Activated CD4-positive, alpha-beta memory T cell treated with anti-CD3 and anti-CD28 coated beads for 36 hours (primary cell): ENCODE measurements at places on chromosomes 3 and 15. TPM values are rescaled to one million over a fixed set of nuclear protein-coding genes. Genes with fewer than 3 reads are reported as not detected.

- DNase-seq, result no peak
Measured at GRCh38 chr3:11275926-11276325, 3.7 kb downstream of the ATG7 start.

- no peak for DNase-seq
Measured at GRCh38 chr15:43934480-43934879, 107.7 kb downstream of the WDR76 start.

DNA sequence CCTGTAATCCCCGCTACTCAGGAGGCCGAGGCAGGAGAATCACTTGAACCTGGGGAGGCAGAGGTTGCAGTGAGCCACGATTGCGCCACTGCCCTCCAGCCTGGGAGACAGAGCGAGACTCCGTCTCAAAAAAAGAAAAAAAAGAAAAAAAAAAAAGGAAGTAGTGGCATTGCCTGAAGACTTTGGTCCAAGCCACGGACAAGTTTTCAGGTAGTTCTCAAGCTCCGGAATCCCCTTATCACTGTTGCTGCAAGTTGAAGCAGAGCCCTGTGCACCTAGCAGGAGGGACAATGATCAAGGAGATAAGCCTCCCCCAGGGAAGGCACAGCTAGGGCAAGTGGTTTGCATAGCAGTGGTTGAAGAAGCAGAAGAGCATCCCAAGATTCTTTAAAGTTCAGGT lies 97.6 kb downstream of the MEX3B start:
- no peak for DNase-seq

DNA sequence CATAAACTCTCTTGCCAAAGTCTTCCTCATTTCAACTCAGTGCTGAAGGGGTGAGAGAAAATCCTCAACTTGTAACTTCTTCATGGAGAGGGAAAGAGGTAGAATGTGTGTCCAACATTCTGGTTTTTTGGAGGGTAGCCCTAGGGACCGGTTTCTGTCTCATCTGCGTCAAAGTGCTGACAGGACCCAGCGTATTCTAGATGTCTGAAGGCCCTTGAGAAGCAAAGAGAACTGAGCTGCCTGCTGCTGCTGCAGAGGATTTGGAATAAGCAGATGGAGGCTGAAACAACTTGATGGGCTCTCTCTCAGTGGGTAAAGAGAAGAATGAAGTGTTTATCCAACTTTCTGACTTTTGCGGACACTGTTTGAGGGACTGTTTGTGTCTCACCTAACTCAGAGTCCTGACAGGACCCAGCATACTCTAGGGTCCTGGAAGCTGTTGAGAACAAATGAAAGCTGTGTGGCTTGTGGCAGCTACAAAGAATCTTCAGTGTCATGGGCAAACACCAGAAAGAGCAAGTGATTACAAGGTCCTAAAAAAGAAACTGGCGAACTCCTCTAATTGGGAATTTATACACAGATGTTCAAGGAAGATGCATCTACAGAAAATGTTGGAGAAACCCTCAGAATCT lies 174.4 kb downstream of the SI start:
- no peak for DNase-seq

GRCh38 chr15:92846741-92847140 lies 53.4 kb upstream of the CHD2 start:
- DNase-seq, result no peak

DNA sequence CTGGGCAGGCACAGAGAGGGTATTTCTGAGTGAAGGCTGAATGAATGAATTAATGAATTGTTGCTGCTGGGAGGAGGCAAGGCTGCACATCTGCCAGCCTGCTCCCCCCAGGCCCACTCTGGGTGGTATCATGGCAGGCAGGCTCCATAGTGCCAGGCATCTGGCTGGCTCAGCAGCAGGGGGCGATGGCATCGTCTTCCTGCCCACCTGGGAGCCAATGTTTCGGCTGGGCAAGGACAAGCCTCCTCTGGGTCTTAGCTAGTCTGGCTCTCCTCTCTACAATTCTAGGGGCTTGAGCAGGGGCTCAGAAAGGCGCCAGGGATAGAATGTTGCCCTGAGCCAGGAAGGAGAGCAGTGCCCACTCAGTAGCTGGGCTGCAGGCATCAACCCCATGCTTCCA lies 1.7 kb upstream of the TLR9 start:
- DNase-seq, result peak; percentile 30

DNA sequence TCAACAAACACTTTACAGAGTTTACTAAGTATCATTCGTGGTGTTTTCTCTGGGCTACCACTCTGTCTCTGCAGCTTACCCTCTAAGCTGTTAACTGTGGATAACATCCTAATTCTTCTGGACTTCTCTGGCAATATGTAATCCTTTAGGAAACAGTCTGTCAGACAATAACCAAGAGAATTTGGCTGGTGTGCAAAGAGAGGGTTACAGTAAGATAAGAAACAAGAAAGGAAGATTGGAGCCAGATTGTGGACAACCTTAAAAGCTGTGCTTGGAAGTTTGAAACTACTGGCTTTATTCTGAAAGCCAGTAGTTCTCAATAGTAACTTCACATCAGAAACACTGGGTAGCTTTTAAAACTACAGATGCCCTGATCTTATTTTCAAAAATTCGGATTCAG lies 778 bp downstream of the ARL6 start:
- no peak for DNase-seq

DNA sequence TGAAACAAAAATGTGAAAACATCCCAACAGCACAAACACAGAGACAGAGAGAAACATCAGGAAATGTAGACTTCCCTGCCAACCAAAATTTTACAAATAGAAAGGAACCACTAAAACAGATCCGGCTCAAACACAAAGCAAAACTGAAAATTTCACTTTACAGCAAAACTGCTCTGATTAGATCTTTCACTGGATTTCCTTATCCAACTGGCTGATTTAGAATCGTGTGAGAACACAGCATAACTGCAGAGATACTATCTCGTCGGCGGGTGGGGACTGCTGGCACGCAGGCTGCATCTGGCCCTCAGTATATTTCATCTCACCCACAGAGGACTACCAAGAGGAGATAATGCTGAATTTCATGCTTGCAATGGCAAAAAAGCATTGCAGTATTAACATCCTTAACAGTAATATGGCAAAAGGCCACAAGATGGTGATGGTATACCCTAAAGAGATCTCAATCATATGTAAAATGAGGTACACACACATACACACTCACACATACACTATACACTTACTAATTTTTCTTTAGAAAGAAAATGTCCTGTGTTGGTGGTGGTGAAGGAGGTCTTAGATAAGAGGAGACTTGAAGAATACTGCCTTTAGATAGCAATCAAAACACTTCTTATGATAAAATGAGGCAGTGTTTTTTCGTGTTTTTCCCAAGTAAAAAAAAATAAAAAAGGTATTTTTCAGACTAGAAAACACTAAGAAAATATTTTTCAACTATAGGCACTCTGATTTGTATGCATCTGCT lies 10.6 kb upstream of the LEO1 start:
- peak; percentile 73 for DNase-seq

- no peak for DNase-seq
Measured at GRCh38 chr3:194750491-194750828, 64.8 kb downstream of the FAM43A start.

GRCh38 chr3:57877116-57877515 lies 121.0 kb downstream of the SLMAP start:
- DNase-seq, result no peak

DNA sequence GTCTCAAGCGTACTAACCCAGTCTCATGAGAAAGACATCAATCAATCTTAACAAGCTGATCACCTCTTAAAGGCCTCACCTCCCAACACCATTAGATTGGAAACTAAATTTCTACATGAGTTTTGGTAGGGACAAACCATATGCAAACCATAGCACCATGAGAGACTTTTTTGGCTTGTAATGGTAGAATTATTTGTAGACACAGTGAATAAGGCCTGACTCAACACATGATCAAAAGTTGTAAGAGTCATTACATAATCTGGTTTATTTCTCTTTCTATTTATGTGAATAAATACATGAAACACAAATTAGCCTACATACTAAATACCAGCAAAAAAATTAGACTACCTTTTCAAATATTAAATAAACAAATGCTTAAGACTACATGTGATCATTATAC lies 183.3 kb upstream of the EPHA6 start:
- no peak for DNase-seq

DNA sequence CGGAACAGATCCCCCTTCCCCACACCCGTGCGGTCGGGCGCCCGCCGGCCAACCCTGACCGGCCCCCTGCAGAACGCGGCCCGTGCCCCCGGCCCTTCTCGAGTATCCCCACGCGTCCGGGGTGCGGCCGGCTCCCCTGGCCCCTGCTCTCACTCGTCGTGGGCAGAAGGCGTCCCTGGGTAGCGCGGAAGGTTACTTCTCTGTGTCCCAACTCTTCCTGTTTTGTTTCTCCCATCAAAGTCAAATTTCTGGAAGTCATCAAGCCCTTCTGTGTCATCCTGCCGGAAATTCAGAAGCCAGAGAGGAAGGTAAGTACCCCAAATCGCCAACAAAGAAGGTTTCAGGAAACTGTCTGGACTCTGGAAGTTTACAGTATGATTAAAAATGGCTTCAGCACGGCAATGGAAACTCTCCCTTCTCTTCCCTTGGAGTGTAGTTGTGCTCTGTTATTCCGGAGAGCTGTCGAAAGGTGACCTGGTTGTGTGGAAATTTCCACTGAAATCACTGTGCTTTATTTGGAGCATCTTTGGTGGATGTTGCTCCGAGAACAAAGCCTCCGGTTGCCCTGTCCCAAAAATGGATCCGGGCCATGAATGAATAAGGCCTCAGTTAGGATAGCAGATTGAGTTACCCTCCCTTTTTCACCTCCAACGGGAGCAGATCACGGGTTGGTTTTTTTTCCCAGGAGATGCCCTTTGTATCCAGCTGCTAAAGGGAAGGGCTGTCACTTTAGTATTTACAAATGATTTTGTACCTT lies 536 bp downstream of the SEC61A1 start:
- DNase-seq, result no peak

GRCh38 chr15:31293655-31294054 lies 33.0 kb upstream of the KLF13 start:
- DNase-seq, result no peak

GRCh38 chr3:134453631-134454030 lies 32.2 kb downstream of the ANAPC13 start:
- DNase-seq, result no peak

- no peak for DNase-seq
Measured at GRCh38 chr3:194748225-194748624, 62.5 kb downstream of the FAM43A start.

DNA sequence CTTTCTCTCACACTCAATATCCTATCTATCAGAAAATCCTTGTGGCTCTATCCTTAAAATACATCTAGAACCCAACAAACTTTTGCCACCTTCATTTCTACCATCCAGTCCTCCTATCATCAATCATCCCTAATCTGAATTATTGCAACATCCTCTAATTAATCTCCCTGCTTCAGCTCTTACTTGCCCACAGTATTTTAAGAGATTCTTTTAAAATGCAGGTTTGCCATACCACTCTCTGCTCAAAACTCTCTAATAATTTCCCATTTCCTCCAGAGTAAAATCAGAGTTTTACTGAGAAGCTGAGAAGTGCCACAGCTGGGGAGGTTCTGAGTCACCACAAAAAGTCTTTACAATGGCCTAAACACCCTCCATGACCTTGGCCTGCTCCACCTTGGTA lies 234.3 kb upstream of the ZPLD1 start:
- no peak for DNase-seq

DNA sequence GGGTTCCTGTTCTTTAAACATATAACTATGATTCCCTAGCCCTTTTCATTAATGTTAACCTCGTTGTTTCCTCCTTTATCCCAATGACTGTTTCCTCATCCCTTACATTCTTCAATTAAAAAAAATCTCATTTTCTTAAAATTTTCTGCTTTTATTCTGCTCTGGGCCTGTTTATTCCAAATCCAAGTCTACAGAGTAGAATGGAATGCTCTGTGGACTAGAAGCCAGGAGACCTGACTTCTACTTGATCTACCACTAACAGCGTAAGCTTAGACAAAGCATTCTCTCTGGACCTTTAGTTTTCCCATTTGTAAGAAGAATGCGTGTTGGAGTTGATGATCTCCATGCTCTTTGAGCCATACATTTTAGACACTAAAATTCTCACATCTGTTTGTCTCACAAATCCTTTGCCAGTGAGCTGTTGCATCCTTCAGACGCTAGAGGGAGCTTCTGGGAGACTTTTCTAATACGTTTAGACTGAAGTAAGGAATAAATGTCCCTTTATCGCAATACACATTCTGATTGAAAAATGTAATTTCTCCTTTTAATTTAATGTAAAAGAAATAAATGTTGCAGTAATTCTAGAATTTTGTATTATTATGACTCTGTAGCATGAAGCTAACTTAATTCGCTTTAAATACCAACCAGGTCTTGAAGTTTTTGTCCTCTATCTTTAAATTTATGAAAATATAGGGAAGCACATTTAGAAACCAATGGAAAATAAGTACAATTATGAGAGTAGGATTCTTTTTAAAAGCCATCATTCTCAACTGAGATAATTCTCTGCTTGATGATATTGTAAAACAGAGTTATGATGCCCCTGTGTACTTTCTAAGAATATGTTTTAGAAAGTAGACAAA lies 21.7 kb upstream of the GMNC start:
- DNase-seq, result peak; percentile 31

DNA sequence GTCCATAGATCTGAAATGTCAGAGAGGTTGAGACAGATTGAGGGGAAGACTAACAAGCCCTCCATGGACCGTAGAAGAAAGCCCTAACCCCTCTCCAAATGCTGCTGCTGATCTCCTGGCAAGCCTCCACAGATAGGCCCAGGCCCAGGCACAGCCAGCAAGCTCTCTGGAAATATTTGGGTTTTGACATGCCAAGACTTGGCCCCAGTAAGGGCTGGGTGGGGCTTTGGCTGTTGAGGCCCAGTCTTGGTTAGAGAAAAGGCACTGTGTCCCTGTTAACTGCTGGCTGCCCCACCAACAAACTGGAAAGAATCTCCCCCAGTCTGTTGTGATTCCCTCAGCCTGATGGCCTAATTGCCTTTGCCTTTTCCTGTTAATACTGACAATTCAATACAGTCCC lies 208.8 kb upstream of the CTDSPL start:
- no peak for DNase-seq

DNA sequence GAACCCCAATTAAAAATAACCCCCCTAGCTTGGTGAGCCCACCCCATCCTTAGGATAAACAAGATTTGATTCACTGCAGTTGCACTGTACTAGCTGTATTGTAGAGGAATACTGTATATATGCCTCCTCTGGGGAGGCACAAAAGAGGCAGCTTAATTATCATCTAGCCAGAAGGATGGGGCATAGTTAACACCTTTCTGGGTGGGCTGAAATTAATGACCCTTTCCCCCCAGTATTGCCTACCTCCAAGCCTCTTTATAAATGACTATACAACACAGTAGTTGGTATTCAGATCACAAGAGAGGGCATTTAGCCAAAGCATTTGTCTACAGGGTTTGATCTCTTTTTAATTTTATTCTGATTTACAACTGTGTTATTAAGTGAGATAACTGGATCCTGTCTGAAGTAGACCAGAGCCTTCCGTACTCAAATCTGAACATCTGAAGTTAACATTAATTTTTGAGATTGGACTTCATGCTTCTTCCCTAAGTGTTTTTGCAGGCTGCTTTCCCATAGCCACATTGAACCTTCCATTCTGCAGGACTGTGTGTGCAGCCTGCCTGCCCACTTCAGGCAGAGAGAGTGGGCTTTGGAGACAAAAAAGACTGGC lies 807.0 kb upstream of the ARRDC4 start:
- DNase-seq, result no peak

Gene CHDH
- 0.41 TPM for total RNA-seq

Gene CYP1A1
- total RNA-seq, result 0.64 TPM

Gene LEKR1
- total RNA-seq, result 0.59 TPM

Gene DNASE1L3
- total RNA-seq, result not detected

Gene TRPM1
- not detected for total RNA-seq

Gene SLC22A13
- 0.12 TPM for total RNA-seq

Gene SCN11A
- total RNA-seq, result 0.02 TPM

Gene TICRR
- 16.8 TPM for total RNA-seq

Gene NOX5
- total RNA-seq, result 0.02 TPM

Gene SLMAP
- 42.5 TPM for total RNA-seq

Gene NMD3
- total RNA-seq, result 65.8 TPM

Gene SENP8
- 2.5 TPM for total RNA-seq
